Calu3 (cell line): ENCODE measurements at places on chromosomes 16 and 17. TPM values are rescaled to one million over a fixed set of nuclear protein-coding genes. Genes with fewer than 3 reads are reported as not detected.

- H3K36me3 ChIP-seq, result no peaks in the 10 kb centered on the region
- no peaks in the 10 kb centered on the region for H3K4me1 ChIP-seq
- no peak overlapping the region for H3K27ac ChIP-seq
- peaks cover 100% of the 10 kb centered on the region for H3K27me3 ChIP-seq
- no peak for DNase-seq
Measured at GRCh38 chr17:49482144-49482817, 12.8 kb upstream of the NGFR start.

DNA sequence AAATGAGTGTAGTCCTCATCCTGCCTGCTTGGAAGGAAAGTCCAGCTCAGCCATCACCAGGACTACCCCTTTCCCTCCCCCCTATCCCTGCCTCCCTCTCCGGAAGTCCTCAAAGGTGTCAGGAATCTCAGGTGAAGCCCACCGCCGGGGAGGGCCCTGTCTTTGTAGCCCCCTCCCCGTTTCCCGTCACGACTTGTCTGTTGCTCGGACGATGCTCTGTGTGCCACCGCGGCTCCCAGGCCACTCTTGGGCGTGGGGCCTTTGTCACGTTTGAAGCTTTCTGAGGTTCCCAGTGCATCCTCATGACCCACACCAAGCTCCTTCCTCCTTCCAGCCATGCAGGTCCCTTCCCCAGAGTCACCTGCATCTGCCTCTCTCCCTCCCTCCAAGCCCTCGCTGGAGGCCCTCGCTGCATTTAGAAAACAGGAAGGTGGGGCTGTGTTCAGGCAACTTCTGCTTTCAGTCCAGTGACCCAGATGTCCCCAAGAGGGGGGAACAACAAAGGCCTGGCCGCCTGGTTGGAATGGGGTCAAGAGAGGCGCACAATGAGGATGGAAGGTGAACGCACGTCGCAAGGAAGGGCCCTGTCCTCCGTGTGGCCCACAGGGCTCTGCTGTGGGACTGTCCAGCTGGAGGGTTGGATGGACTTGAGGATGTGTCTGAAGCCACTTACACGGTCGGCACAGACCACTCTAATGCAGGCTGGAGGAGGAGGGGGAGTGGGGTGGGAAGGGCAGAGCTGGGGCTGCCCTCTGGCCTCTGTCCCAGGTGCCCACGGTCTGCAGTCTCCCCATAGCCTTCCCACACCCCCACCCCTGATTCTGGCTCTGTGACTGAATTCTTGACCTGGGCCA is 59.9 kb downstream of the OR1D5 start:
- no peak for DNase-seq
- H3K4me3 ChIP-seq, result peak overlapping the region; percentile 34
- H3K27me3 ChIP-seq, result no peaks in the 10 kb centered on the region

GRCh38 chr16:57284209-57284951 is at the start of gene PLLP:
TSS of gene PLLP (minus strand) at chr16:57284672. CDS start at chr16:57284540, 132 bp downstream.
- H3K27ac ChIP-seq, result peak within 1 kb of the TSS; percentile 49
- H3K4me3 ChIP-seq, result peak within 1 kb of the TSS; percentile 75
- H3K36me3 ChIP-seq, result peaks cover 31% of the 10 kb centered on the region
- peak; percentile 87 for DNase-seq
- H3K4me1 ChIP-seq, result peaks cover 36% of the 10 kb centered on the region

GRCh38 chr17:37494971-37495370 is 5.3 kb downstream of the DUSP14 start:
- no peaks in the 10 kb centered on the region for H3K27me3 ChIP-seq
- peaks cover 23% of the 10 kb centered on the region for H3K36me3 ChIP-seq
- no peak for DNase-seq
- H3K4me3 ChIP-seq, result no peak overlapping the region

- H3K4me1 ChIP-seq, result no peaks in the 10 kb centered on the region
- no peak overlapping the region for H3K27ac ChIP-seq
- no peak for DNase-seq
Measured at GRCh38 chr16:87160234-87160636, 157.0 kb downstream of the C16orf95 start.

DNA sequence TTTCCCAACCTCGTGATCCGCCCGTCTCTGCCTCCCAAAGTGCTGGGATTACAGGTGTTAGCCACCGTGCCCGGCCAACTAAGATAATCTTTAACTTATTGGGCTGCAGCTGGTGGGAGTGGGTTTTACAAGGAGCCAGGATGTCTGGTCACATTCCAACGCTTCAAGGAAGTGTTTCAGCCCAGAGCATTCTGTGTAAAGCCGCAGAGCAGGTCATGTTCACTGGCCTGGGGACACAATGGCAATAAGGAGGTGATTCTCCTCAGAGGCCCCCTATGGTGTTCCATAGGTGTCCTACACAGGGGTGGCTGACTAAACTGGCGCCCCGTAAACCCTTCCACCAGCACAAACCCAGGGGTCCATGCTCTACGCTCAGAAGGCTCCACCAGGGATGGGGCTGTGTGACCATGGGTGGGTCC is 1.2 kb downstream of the QPRT start:
- no peak overlapping the region for H3K4me3 ChIP-seq
- no peaks in the 10 kb centered on the region for H3K27me3 ChIP-seq
- peak; percentile 48 for DNase-seq
- no peak overlapping the region for H3K27ac ChIP-seq
- H3K36me3 ChIP-seq, result no peaks in the 10 kb centered on the region

GRCh38 chr16:48556913-48557351 is 53.0 kb downstream of the N4BP1 start:
- DNase-seq, result no peak
- peaks cover 41% of the 10 kb centered on the region for H3K36me3 ChIP-seq
- no peaks in the 10 kb centered on the region for H3K27me3 ChIP-seq
- H3K4me1 ChIP-seq, result peaks cover 9% of the 10 kb centered on the region
- no peak overlapping the region for H3K27ac ChIP-seq

- DNase-seq, result no peak
- peaks cover 34% of the 10 kb centered on the region for H3K36me3 ChIP-seq
- no peak overlapping the region for H3K27ac ChIP-seq
- H3K27me3 ChIP-seq, result no peaks in the 10 kb centered on the region
- no peaks in the 10 kb centered on the region for H3K4me1 ChIP-seq
Measured at GRCh38 chr16:57155702-57156350, 30.0 kb downstream of the PSME3IP1 start.

DNA sequence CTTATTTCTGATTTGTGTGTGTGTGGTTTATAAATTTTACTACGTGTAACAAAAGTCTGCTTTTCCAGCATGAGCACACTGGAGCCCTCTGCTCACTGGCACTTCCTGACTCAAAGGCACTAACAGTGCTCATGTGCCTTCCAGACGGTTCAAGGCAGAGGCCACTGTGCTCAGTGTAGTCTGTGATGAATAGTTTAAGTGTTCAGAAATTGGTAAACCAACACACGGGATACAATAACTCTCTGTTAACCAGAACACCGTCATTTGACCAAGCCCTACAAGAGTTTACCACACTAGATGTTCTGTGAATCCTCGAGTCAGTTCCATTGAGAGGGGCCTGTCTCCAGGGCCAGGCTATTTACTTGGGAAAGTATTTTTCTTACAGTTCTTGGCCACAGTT is 191.9 kb downstream of the MRTFB start:
- H3K27ac ChIP-seq, result no peak overlapping the region
- H3K4me3 ChIP-seq, result no peak overlapping the region
- no peak for DNase-seq
- no peaks in the 10 kb centered on the region for H3K27me3 ChIP-seq
- peaks cover 31% of the 10 kb centered on the region for H3K36me3 ChIP-seq

DNA sequence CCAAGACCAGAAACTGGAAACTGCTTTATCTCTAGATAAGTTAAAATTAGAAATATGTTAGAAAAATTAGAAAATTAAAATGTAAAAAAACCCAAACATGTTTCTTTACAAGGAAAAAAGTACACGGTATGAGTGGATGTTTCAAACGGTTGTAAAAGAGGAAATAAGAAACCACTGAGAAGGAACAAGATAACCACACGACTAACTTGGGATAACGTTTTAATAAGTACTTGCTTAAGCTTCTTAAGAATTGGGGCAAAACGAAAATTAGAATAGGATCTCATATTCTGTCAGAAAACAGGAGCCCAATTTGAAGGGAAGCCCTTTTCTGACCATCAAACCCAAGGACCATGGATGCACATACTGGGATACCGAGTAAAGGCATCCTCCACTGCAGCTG is 31.0 kb downstream of the MBTPS1 start:
- no peaks in the 10 kb centered on the region for H3K27me3 ChIP-seq
- no peak overlapping the region for H3K4me3 ChIP-seq
- H3K27ac ChIP-seq, result no peak overlapping the region
- DNase-seq, result no peak
- H3K36me3 ChIP-seq, result peaks cover 33% of the 10 kb centered on the region

DNA sequence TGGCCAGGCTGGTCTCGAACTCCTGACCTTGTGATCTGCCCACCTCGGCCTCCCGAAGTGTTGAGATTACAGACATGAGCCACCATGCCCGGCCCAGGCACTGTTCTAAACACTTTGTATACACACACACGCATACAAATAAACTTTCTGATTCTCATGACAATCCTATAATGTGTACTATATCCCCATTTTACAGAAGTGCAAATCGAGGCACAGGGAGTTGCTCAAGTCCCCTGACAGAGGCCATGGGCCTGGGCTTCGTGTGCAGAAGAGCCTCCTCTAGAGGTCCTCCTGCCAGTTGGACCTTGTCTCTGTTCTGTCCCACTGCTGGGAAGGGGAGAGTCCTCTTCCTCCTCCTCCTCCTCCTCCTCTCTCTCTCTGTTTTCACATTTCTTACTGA is 9.9 kb upstream of the GPRC5B start:
- peaks cover 5% of the 10 kb centered on the region for H3K36me3 ChIP-seq
- H3K27me3 ChIP-seq, result peaks cover 30% of the 10 kb centered on the region
- peaks cover 9% of the 10 kb centered on the region for H3K4me1 ChIP-seq
- H3K4me3 ChIP-seq, result no peak overlapping the region
- DNase-seq, result no peak

DNA sequence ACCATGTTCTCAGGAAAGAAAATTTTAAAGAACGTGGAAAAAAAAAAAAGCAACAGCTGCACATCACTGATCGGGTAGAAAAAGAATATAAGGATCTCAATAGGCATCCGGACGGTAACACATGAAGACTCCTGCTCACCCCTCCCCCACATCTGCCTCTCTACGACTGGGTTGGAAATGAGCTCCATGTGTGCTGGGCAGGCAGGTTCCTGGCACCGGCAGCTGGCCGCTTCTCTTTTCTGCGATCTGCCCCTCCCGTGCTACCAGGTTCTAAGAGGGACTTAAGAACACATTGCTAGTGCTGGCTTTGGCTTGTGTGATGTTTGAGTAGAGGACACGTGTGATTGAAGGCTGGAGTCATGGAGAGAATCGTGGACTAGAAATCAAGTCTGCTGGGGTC is 115.5 kb downstream of the AATF start:
- H3K27me3 ChIP-seq, result peaks cover 71% of the 10 kb centered on the region
- DNase-seq, result no peak
- no peaks in the 10 kb centered on the region for H3K36me3 ChIP-seq
- H3K4me1 ChIP-seq, result peaks cover 19% of the 10 kb centered on the region
- H3K27ac ChIP-seq, result no peak overlapping the region

- H3K4me1 ChIP-seq, result no peaks in the 10 kb centered on the region
- H3K27ac ChIP-seq, result no peak overlapping the region
- no peak overlapping the region for H3K4me3 ChIP-seq
- H3K36me3 ChIP-seq, result peaks cover 10% of the 10 kb centered on the region
- no peak for DNase-seq
Measured at GRCh38 chr16:1592446-1592845, 19.4 kb downstream of the IFT140 start.

DNA sequence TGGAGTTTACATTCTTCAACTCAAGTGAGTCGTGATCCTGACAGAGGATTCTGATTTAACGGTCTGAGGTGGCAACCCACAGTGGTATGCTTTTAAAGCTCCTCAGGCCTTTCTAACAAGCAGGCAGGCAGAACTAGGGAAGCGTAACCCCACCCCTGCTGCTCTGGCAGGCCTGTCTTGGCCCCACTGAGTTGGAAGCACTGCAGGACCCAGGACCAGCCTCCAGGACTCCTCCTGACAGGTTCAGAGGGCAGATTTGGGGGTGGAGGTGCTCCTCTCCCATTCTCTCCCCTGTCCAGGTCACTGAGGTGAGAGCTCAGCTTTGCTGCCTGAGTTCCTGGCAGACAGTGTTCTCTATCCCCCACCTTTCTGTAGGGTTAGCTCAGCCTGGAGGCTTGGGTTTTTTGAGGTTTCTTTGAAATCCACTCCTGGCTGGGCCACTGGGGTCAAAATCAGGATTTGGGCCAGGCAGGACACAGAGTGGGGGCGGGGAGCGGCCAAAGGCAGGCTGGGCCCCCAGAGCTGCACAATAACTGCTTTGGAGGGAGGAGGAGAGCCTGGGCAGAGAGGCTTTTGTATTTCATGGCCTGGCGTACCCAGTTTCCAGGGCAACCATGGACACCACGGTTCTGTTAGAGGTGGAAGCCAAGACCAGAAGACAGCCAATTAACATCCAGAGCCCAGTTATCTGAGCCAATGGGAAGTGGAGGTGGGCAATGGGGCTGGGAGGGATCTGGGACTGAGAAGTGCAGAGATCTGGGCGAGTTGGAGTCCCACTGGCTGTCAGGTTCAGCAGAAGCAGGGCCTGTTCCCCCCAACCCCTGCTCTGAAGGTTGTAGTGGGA is 9.5 kb downstream of the MRPL27 start:
- no peaks in the 10 kb centered on the region for H3K4me1 ChIP-seq
- peaks cover 42% of the 10 kb centered on the region for H3K36me3 ChIP-seq
- no peak for DNase-seq
- no peak overlapping the region for H3K4me3 ChIP-seq
- no peak overlapping the region for H3K27ac ChIP-seq

GRCh38 chr16:11089504-11090124 is 145.2 kb downstream of the CLEC16A start:
- no peak for DNase-seq
- H3K27me3 ChIP-seq, result no peaks in the 10 kb centered on the region
- peaks cover 6% of the 10 kb centered on the region for H3K36me3 ChIP-seq
- H3K4me3 ChIP-seq, result no peak overlapping the region
- H3K27ac ChIP-seq, result no peak overlapping the region

GRCh38 chr17:61595418-61596186 is 4.6 kb upstream of the NACA2 start:
- no peaks in the 10 kb centered on the region for H3K27me3 ChIP-seq
- DNase-seq, result no peak
- no peak overlapping the region for H3K4me3 ChIP-seq
- H3K27ac ChIP-seq, result no peak overlapping the region
- no peaks in the 10 kb centered on the region for H3K4me1 ChIP-seq

GRCh38 chr16:8581831-8582580 is 8.3 kb downstream of the TMEM114 start:
- H3K27ac ChIP-seq, result no peak overlapping the region
- no peaks in the 10 kb centered on the region for H3K4me1 ChIP-seq
- no peak for DNase-seq
- H3K27me3 ChIP-seq, result peaks cover 57% of the 10 kb centered on the region

Gene CCL8
- not detected in 2 replicates for total RNA-seq

Gene TBC1D16
- total RNA-seq, result 31.2 and 35.9 TPM in 2 replicates

Gene CDH11
- total RNA-seq, result not detected in 2 replicates

Gene C17orf78
- total RNA-seq, result not detected in 2 replicates

Gene ASPA
- not detected in 2 replicates for total RNA-seq

Gene GRN
- total RNA-seq, result 376 and 480 TPM in 2 replicates

Gene ZNF423
- total RNA-seq, result not detected in 2 replicates

Gene INCA1
- 0.54 TPM in 1 of 2 replicates, not detected in the other for total RNA-seq

Gene HBA1
- not detected in 2 replicates for total RNA-seq

Gene COQ9
- total RNA-seq, result 75.9 and 77.7 TPM in 2 replicates

Gene CLEC16A
- 33.0 and 37.5 TPM in 2 replicates for total RNA-seq

Gene MAF
- total RNA-seq, result 0.64 and 0.97 TPM in 2 replicates

Gene CDH15
- not detected in 2 replicates for total RNA-seq
